ENCODE measurements at places on chromosomes 11 and 22.
A peak's percentile ranks its signal among the peaks of the same experiment; 100 is the strongest.

DNA sequence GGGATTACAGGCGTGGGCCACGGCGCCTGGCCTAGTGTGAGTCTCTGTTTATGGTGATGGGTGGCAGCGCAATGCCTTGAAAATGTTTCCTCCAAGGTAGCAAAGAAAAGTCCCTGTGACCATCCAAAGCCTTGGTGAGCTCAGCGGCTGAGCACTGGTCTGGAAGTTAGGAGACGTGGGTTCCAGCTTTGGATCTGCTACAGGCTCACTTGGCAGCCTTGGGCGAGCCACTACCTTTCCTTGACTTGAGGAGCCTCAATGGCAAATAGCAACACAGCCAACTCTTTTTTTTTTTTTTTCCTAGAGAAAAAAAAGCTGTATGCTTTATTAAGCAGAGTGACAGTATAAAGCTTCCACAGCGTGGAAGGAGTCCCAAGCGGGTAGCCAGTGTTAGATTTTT lies 61.3 kb upstream of the RASD2 start:
- no peak for DNase-seq

DNA sequence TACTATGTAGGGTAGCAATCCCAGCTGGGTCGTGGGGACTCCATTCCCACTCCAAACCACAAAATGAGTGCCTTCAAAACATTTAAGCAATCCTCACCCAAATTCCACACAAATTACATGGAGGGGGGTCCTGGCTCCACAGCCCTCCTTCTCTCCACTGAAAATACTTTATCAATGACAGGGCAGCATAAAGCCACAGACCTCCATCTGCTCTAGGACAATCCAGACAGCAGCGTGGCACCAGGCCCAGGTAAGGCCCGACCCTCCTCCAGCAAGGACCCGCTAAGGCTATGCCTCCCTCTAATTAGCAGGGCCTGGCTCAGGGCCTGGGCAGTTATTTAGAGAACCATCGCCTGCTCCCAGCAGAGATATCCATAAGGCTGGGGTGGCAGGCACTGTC lies at the start of gene PANX3:
Gene PANX3, plus strand, starts transcription at position 365 of the 400 bp plus-strand sequence. CDS start 129 bp downstream, outside the sequence.
- DNase-seq: no peak

GRCh38 chr22:37559901-37560607 lies at the start of gene CDC42EP1:
CDC42EP1 (plus strand) TSS chr22:37560480; CDS start chr22:37566350, 5,870 bp downstream.
- DNase-seq: peak; percentile 86

DNA sequence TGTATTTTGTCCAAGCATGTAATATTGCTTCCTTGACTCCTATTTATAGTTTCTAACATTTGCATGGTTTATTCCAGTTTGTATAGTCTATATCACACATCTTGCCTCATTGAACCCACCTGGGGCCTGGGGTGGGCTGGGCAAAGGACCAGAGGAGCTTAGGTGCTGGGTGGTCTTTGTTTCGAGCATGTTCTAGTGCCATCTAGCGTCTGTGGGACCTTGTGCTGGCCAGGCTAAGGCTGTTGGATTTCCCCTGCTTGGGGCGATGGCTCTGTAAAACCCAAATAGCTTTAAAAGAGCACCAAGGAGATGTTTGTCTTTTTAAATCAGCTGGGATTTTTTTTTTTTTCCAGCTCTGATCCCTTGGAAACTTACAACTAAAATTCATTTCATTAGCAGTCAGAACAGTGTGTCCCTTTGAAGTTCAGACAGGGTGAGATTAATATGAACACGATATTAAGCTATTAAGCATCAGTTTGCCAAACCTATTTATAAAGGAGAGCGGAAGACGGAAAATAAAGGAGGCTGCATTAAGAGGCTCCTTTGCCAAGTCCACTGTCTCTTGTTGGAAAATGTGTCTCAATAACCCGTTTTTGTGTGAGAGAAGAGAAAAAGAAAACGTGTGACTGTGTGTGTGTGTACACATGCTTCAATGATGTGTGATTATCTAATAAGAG lies 157.4 kb downstream of the COMMD9 start:
- peak; percentile 51 for DNase-seq

GRCh38 chr11:17157761-17158160 lies 50.0 kb downstream of the PIK3C2A start:
- no peak for DNase-seq

DNA sequence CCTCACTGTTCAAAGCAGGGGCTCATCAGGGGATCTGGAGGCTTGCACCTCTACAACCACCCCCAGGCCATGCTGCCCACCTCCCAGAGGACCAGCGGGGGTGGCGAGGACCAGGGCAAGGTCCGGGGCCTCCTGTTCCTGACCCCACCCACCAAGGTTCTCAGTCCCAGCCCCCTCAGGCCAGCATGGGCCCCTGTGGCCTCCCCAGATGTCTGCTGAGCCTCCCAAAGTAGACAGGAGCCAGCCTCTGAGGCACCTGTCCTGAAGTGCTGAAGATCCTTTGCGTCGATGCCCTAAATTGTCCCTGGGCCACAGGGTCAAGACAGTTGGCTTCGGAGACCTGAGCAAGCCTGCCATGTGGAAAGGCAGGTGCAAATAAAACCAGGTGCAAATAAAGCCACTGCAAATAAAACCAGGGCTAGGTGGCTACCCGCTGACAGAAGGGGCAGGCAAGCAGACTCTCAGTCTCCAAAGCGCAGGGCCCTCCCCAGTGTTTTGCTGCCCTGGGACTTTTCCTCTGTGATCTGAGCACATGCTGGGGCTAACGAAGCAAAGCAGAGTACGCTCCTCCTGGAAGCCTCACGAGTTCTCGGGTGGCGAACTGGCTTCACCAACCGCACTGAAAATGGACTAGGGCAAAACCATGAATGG lies 22.4 kb upstream of the ARFGAP3 start:
- DNase-seq: no peak

DNA sequence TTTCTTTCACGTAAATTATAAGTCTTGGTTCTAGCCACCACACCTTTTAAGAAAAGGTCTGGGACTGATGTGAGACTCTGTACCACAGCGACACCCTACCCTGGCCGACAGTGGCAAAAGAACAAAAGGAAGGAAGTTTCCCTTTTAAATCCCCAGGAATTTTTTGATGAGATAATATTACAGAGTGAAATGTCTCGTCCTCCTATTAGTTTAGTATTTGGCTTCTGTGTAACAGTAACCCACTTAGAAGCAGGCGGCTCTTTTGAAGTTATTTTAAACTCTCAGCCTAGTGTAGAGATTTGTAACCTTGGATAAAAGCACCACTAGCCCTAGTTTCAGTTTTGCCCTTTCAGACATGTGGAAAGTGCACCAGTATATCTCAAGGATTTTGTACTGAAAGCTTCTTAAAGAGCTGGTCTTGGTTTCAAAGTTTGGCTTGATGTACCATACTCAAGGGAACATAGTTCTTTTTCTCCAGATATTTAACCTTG lies 84.1 kb downstream of the C22orf31 start:
- no peak for DNase-seq

GRCh38 chr11:34907934-34908593 lies 8.1 kb downstream of the APIP start:
- DNase-seq: no peak

DNA sequence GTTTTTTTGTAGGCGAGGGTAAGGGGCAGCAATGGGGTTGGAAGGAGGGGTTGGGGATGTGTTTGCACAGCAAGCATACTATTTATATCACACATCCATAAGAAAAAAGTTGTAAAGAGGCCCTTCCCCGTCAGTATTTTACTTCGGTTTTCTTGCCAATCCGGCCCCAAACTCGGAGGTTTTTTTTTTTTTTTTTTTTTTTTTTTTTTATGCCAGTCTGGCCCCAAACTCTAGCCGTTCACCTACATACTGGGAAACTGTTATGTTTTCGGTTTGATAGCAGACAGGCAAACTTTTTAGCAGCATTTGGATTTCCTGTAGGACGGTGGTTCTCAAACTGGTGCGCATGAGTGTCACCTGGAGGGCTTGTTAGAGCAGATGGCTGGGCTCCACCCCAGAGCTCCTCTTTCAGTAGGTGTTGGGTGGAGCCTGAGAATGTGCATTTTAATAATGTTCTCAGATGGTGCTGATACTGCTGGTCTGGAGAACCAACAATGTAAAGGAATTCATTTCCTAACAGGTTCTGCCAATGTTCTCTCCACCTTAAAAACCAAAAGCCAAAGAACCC lies 76.5 kb upstream of the ZBED5 start:
- DNase-seq: no peak

DNA sequence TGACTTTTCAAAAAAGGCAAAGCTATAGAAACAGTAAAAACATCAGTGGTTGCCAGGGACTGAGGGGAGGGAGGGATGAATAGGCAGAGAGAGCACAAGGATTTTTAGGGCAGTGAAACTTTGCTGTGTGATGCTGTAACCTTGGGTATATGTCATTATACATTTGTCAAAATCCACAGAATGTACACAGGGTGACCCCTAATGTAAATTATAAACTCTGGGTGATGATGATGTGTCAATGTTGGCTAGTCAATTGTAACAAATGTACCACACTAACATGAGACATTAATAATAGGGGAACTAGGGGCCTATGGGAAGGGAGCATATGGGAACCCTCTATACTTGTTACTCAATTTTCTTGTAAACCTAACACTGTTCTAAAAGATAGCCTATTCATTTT lies 24.8 kb downstream of the RIBC2 start:
- no peak for DNase-seq

DNA sequence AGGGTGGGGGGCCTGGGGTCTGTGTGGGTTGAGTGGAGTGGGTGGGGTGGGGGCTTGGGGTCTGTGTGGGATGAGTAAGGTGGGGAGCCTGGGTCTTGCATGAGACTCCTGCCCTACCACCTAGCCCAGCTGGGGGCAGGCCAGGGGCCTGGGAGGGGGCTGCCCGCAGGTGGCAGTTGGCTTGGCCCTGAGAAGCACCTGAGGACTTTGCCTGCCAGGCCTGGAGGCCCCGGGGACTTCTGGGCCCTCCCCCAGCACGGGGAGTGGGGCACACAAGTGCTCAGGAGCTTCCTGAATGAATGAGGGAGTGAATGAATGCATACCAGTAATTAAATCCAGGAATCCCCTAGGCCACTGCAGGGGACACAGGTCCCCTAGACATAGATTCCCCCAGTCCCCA lies 6.6 kb downstream of the PHLDA2 start:
- DNase-seq: no peak

- no peak for DNase-seq
These were observed 14.0 kb downstream of the OR8A1 start for GRCh38 chr11:124583781-124584180.

GRCh38 chr11:92707173-92707619 lies 262.3 kb upstream of the MTNR1B start:
- DNase-seq: no peak

DNA sequence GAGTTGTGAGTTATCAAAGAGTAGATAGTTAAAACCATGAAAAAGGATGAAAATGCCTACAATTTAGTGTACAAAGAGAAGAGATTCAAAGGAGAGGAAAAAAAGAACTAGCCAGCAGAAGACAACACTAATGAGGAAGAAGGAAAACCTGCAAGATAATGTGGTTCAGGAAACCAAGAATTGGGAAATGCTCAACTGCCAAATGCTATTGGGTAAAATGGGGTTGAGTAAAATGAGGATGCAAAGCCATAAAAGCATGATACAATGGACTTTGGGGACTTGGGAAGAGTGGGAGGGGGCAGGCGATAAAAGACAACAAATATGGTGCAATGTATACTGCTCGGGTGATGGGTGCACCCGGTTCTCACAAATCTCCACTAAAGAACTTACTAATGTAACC lies 7.6 kb upstream of the OR52K2 start:
- DNase-seq: no peak

DNA sequence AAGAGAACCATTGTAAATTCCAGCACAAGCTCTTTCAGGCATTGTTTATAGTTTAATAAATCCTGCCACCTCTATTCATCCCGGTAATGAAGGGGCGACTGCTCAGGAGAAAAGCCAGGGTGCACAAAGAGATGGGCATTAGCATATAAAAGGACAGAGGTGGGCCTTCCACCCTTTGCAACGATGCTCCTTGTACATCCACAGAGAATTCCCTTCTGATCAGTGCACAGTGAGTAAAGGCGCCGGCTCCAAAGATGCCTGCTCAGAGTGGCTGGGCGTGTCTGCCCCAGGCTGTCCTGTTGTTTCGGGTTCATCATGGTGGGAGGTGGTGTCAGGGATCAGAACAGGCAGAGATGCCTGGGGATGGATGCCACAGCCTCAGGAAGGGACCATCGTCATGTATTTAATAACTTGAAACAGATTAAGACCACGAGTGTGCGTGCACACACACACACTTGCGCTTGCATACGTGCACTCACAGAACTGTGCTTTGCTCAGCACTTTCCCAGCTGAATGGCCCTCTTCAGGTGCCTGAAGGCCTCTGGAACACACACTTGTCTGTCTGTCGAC lies 305.0 kb downstream of the TBC1D22A start:
- no peak for DNase-seq

DNA sequence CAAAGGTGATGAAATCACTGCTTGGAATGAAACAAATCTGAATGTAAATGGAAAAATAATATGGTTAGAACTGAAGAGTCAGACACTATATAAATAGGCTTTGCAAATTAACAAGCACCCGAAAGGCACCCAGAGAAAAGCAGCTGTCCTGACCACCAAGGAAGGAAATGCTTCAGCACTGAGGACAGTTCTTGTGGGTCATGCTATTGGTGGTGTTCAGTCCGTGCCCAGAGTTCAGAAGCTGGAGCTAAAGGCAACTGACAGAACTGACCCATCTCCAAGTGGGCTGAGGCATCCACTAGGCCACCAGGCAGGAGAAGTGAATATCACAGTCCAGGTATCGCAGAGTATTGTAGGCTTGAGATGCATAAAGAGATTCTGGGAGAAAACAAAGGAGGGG lies 208.9 kb downstream of the OPCML start:
- DNase-seq: no peak

- DNase-seq: no peak
These were observed 2.2 kb upstream of the RPS6KA4 start for GRCh38 chr11:64356498-64357411.

DNA sequence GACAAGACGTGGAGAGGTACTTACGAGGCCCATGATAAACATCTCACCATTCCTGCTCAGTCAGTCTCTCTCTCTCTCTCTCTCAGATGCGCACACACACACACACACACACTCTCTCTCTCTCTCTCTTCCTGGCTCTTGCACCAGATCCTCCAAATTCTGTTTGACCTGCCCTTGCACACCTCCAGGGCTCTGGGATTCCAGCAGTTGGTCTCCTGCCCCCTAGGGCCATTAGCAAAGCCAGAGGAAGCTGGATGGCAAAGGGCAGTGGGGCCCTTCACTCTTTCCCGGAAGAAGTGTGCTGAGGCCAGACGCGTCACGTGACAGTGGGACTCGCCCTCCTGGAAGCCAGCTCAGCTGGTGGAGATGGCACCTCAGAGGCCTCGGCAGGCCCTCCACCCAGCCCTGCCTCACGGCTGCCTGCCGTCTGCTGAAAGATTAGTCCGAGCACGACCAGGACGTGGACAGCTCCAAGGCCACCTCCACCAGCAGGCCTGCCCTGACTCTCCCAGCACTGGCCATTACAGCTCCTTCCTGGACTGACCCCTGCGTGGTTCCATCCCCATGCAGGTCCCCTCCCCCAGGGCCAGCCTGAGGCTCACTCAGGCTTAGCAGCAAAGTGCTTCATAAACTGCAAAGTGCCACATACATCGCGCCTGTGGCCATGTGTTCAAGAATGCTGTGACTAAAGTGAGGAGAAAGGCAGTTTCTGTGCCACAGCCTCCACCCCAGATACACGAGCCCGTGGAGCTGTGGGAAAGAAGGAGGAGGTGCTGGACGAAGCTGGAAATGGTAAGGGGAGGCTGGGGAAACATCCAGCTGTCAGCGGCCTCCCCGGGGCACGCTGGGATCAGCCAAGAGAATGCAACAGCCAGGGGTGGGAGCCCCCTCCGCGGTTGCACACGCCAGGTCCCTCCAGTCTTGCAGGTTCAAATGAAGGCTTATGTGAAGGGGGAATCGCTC lies 3.7 kb downstream of the PDGFB start:
- DNase-seq: peak; percentile 84
